ENCODE measurements at places on chromosomes 7 and 10.

GRCh38 chr10:83934641-83935338 lies 204.5 kb upstream of the GHITM start:
- H3K27me3 ChIP-seq: no peaks in the 10 kb centered on the region
- H3K4me3 ChIP-seq: no peak overlapping the region
- H3K27ac ChIP-seq: no peak overlapping the region
- H3K4me1 ChIP-seq: no peaks in the 10 kb centered on the region
- no peaks in the 10 kb centered on the region for H3K36me3 ChIP-seq

- H3K27me3 ChIP-seq: no peaks in the 10 kb centered on the region
- H3K4me1 ChIP-seq: peaks cover 27% of the 10 kb centered on the region
Measured at GRCh38 chr10:72104472-72105097, 16.2 kb upstream of the SPOCK2 start.

DNA sequence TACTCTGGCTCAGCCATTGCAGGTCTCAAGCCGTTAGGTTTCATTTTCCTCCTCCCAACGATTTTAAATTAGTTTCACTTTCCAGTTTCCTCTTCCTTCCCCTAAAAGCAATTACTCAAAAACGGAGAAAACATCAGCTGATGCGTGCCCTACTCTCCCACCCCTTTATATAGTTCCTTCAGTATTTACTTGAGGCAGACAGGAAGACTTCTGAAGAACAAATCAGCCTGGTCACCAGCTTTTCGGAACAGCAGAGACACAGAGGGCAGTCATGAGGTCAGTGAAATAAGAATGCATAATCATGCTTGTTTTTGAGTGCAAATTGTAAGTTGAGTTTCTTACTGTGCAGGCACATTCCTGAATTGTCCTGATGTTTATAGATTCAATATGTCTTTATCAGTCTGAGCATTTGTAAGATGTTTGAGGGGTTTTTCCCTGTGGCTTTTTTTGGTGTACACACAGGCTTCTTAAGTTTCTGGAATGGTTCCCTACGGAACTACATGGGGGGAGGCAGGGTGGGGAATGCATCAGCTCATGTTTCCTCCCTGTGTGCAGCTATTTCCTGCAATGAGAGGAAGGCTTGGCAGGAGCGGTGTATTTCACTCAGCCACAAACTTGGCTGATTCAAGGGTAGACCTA lies at the start of gene IFIT3:
Gene IFIT3, plus strand, starts transcription at position 195 of the 639 bp plus-strand sequence. Its CDS starts 77 bp downstream, at position 272.
- H3K4me1 ChIP-seq: peaks cover 57% of the 10 kb centered on the region
- no peaks in the 10 kb centered on the region for H3K36me3 ChIP-seq
- no peaks in the 10 kb centered on the region for H3K27me3 ChIP-seq
- peak within 1 kb of the TSS; percentile 86 for H3K4me3 ChIP-seq
- DNase-seq: no peak

GRCh38 chr7:45389073-45389872 lies 184.9 kb upstream of the ADCY1 start:
- no peak overlapping the region for H3K4me3 ChIP-seq
- H3K27ac ChIP-seq: no peak overlapping the region
- no peaks in the 10 kb centered on the region for H3K27me3 ChIP-seq
- DNase-seq: no peak

- DNase-seq: no peak
- peaks cover 12% of the 10 kb centered on the region for H3K27me3 ChIP-seq
- H3K4me1 ChIP-seq: no peaks in the 10 kb centered on the region
- no peak overlapping the region for H3K4me3 ChIP-seq
Measured at GRCh38 chr10:30828164-30828563, 198.6 kb upstream of the LYZL2 start.

DNA sequence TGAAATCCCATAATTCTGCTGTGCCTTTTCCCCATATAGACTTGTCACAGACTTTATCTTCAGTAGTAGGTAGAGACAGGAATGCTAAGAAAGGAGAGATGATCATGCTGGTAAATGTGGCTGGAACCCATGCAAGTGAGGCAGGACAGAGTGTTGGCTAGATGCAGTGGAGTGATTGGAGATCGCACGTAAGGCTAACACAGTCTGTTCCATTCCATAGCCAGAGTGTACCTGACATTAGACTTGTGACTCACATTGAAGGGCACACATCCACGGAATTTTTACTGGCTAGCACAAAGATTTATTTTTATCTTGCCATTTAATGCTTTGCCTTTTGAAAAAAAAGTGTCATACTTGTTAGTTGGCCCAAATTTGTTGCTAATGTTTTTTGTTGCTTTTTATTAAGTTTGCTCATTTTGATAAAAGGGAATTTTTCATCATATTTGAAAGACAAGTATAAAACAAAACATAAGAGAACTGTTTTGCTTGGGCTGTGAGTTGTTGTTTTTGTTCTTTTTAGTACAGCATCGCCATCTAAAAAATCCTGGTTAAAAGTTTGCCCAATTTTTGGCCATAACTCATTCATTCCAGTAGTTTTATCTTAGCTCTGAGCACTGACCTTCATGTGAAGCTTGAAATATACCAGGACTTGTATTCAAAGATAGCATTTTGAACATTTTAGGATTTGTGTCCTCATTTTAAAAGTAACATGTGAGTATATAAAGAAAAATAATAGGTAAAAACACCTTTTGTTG lies 81.0 kb downstream of the CPED1 start:
- H3K27ac ChIP-seq: no peak overlapping the region
- H3K27me3 ChIP-seq: no peaks in the 10 kb centered on the region
- no peak for DNase-seq
- no peaks in the 10 kb centered on the region for H3K36me3 ChIP-seq

- H3K27me3 ChIP-seq: peaks cover 15% of the 10 kb centered on the region
- no peak overlapping the region for H3K27ac ChIP-seq
- no peaks in the 10 kb centered on the region for H3K4me1 ChIP-seq
- no peak overlapping the region for H3K4me3 ChIP-seq
- no peaks in the 10 kb centered on the region for H3K36me3 ChIP-seq
- DNase-seq: no peak
Measured at GRCh38 chr7:50552921-50553320, 12.3 kb downstream of the DDC start.

- no peaks in the 10 kb centered on the region for H3K4me1 ChIP-seq
- H3K4me3 ChIP-seq: no peak overlapping the region
- H3K27me3 ChIP-seq: no peaks in the 10 kb centered on the region
- H3K36me3 ChIP-seq: no peaks in the 10 kb centered on the region
- DNase-seq: no peak
Measured at GRCh38 chr7:72267291-72267800, 144.8 kb downstream of the CALN1 start.

DNA sequence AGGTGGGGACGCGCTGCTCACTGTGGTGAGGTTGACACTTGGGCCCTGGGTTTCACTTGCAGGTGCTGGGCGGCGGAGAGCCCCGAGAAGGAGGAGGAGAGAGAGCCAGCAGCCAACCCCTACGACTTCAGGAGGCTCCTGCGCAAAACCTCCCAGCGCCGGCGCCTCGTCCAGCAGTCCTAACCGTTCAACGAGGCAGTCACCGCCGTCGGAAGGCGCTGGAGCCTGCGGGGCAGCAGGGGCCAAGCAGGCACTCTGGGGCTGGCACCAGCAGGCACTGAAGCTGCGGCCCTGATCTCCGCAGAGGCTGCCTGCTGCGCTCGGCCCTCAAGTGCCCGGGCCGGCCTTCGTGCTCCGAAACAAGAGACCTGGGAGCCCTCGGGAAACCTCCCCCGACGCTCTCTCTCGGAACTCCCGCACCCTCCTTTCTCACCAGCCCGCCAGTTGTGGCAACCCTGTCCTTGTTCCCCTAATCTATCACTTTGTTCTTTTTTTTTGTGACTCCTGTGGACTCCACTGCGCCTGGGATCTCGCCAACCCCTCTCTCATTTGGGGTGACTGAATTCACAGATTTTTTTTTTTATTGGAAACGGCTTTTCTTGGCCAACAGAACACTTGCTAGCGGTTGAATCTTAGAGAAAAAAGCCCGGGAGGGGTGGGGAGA lies 4.7 kb upstream of the GAD2 start:
- peaks cover 42% of the 10 kb centered on the region for H3K27me3 ChIP-seq
- H3K27ac ChIP-seq: no peak overlapping the region
- no peaks in the 10 kb centered on the region for H3K36me3 ChIP-seq
- no peak overlapping the region for H3K4me3 ChIP-seq

GRCh38 chr7:132643302-132643701 lies 67.0 kb upstream of the PLXNA4 start:
- H3K36me3 ChIP-seq: no peaks in the 10 kb centered on the region
- peaks cover 6% of the 10 kb centered on the region for H3K27me3 ChIP-seq
- no peaks in the 10 kb centered on the region for H3K4me1 ChIP-seq
- H3K27ac ChIP-seq: no peak overlapping the region
- no peak for DNase-seq

GRCh38 chr7:37420946-37421695 lies 27.5 kb downstream of the ELMO1 start:
- no peak overlapping the region for H3K4me3 ChIP-seq
- DNase-seq: no peak
- peaks cover 61% of the 10 kb centered on the region for H3K4me1 ChIP-seq
- H3K27me3 ChIP-seq: no peaks in the 10 kb centered on the region
- no peak overlapping the region for H3K27ac ChIP-seq

DNA sequence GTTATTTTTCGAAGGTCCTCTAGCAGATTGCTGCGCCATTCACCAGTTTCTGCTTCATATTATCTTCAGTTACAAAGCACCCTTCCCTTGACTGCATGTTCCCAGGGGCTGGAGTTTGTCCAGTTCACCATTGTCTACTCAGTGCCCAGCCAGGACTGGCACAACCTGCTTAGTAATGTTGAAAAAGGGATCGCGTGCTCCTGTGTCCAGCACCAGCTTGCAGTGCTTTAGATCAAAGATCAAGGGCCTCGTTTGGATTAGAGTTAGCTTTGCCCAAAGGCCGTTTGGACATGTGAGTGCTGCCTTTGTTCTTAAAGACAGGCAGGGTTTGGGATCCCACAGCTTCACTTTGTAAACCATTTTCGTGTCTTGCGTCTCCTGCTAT lies 867 bp downstream of the ATP6V0E2 start:
- H3K4me1 ChIP-seq: peaks cover 30% of the 10 kb centered on the region
- peaks cover 8% of the 10 kb centered on the region for H3K36me3 ChIP-seq
- no peak for DNase-seq
- H3K27me3 ChIP-seq: no peaks in the 10 kb centered on the region
- H3K4me3 ChIP-seq: peak overlapping the region; percentile 86
- no peak overlapping the region for H3K27ac ChIP-seq

DNA sequence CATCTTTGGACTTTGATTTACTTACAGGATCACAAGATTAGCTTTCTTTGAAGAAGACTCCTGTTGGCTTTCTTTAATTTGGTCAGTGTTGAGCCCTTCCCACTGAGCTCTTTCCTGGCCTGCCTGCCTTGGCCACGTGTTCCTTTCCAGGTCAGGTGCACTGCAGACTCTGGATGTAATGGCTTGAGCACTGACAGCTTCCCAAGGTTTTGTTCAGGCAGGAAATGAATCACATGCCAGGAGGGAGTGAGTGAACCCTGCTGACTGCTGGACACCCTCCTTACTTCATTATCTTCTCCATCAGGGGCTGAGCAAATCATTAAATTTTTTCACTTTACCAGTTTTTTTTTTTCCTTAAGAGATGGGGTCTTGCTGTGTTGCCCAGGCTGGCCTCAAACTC lies 29.8 kb downstream of the SNX10 start:
- no peak overlapping the region for H3K4me3 ChIP-seq
- H3K27me3 ChIP-seq: no peaks in the 10 kb centered on the region
- peak overlapping the region; percentile 50 for H3K27ac ChIP-seq
- peaks cover 50% of the 10 kb centered on the region for H3K4me1 ChIP-seq
- DNase-seq: no peak

DNA sequence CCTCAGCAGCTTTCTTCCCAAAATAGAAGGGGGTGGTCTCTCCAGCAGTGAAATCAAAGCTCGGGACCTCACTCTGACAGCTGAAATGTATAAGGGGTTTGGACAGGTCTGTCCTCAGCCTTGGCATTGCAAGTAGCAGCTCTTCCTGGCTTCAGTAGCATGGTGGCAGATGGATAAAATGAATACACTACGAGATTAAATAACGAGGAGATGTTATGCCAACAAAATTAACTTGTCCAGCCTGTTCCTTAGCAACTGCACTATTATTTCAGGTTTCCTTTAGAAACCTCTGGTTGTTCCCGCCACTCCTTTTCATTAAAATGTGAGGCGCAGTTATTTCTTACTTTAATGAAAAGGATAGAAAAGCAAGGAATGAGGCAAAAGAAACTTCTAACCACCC lies 24.9 kb downstream of the PRLHR start:
- no peak for DNase-seq
- H3K4me3 ChIP-seq: no peak overlapping the region
- no peaks in the 10 kb centered on the region for H3K36me3 ChIP-seq
- H3K27me3 ChIP-seq: peaks cover 9% of the 10 kb centered on the region

GRCh38 chr10:23331567-23332301 lies 12.9 kb downstream of the C10orf67 start:
- H3K27me3 ChIP-seq: peaks cover under 1% of the 10 kb centered on the region
- DNase-seq: no peak
- no peak overlapping the region for H3K4me3 ChIP-seq
- no peaks in the 10 kb centered on the region for H3K4me1 ChIP-seq
- H3K27ac ChIP-seq: no peak overlapping the region
- H3K36me3 ChIP-seq: no peaks in the 10 kb centered on the region

- H3K4me3 ChIP-seq: no peak overlapping the region
- peaks cover 67% of the 10 kb centered on the region for H3K4me1 ChIP-seq
- H3K27ac ChIP-seq: no peak overlapping the region
- no peaks in the 10 kb centered on the region for H3K27me3 ChIP-seq
- no peak for DNase-seq
- H3K36me3 ChIP-seq: peaks cover 31% of the 10 kb centered on the region
Measured at GRCh38 chr10:80184291-80184690, 21.0 kb downstream of the ANXA11 start.

DNA sequence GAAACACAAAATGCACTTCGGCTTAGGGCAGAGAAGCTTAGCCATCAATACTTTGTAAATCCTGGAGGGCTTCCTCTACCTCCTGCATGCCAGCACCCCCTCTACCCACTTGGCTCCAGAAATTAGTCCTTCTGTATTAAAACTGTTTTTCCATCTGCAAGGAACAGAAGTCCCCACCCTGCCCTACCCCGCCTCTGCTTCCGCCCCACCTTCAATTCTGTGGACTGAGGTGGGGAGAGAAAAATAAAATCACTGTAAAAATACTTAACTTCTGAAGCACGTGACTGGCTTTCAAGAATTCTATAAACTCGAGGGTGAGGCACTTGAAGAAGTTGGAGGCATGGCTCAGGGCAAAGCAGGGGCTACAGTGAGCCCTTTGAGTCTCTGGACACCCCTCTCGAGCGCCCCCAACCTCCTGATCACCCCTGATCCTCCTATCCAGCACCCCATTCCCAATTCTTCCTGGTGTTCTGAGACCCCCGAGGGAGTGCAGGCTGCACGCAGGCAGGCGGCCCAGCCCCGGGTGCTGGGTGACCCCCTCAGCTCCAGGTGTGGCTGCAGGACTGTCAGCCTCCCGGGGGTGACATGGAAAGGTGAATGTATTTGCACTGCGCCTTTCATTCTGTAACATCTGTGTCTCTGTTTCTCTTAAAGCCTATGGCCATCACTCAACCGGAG lies 7.3 kb upstream of the KIAA1217 start:
- DNase-seq: no peak
- peaks cover 4% of the 10 kb centered on the region for H3K27me3 ChIP-seq
- H3K36me3 ChIP-seq: no peaks in the 10 kb centered on the region
- no peak overlapping the region for H3K27ac ChIP-seq
- H3K4me3 ChIP-seq: no peak overlapping the region

DNA sequence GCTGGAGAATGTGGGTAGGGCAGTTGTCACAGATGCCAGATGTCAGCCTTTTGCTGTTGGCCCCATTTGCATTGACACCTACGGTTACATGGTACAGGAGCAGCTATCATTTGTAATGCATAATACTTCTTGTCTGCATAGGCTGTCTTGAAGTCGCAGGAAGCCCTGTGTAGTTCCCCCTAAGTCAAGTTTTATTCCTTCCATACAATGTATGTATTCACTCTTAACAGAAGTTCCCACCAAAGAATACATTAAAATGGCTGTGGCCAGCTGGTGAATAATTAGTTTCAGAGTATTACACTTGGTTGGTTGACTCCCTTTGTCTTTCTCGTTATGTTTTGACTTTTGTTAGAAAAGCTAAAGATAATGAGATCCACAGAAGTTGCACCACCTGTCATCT lies 1169.0 kb downstream of the REEP3 start:
- H3K4me3 ChIP-seq: no peak overlapping the region
- H3K27me3 ChIP-seq: no peaks in the 10 kb centered on the region
- H3K4me1 ChIP-seq: no peaks in the 10 kb centered on the region
- DNase-seq: no peak
- H3K27ac ChIP-seq: no peak overlapping the region
